ENCODE measurements at places on chromosomes 1 and 21.

GRCh38 chr1:233582439-233582838 lies 31.5 kb upstream of the KCNK1 start:
- no peak for DNase-seq

GRCh38 chr1:100722221-100722620 lies 2.7 kb downstream of the VCAM1 start:
- no peak for DNase-seq

- DNase-seq, result no peak
These were observed 14.7 kb downstream of the AMPD2 start for GRCh38 chr1:109634292-109634691.

- no peak for DNase-seq
These were observed 2.0 kb downstream of the ADAMTS1 start for GRCh38 chr21:26842974-26843932.

DNA sequence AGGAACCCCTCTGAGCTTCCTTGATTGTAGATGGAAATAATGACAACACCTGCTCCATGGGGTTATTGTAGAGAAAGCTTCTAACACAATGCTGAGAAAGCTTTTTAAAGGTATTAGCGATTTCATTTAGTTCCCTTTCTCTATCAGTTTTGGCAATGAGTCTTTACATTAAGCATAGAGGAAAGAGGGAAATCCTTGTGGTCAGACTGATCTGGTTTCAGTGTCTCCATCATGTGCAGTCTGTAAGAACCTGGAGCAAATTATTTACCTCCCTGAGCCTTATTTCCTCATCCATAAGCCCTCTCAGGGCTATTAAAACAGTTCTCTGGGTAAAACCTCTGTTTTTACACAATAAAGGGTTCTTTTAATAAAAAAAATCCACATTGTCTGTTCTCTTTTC lies 87.5 kb downstream of the FGGY start:
- DNase-seq, result no peak

DNA sequence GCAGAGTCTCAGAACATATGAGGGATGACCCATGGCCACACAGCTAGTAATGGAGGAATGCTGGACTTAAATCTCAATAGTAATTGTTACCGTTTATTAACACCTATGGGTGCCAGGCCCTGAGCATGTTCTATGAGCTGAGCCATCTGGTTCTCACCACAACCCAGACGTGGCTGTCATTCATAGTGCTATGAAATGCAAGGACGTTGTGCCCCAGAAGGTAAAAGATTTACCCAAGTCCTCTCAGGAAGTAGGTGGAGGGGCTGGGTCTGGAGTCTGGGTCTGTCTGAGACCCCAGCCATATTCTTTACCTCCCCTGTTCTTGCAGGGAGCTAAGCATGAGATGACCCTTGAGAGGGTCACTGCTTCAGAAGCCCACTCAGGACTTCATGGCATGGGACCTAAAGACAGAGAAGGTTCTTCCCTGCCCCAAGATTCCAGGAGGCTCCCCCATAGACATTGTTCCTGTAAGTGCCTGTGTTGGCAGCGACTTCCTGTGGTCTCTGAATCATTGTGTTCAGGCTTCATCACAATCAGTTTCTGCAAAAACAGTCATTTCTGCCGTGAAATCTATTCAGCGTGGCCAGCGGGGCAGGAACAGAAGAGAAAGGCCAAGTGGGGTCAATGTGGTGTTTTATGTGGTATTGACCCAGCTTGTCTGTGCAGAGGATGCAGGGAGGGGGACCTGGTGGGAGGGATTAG lies 475.4 kb downstream of the PTPRU start:
- DNase-seq, result peak; percentile 62

- no peak for DNase-seq
These were observed 22.3 kb upstream of the TMEM222 start for GRCh38 chr1:27299385-27300271.

Data from stimulated activated CD8-positive, alpha-beta memory T cell treated with anti-CD3 and anti-CD28 coated beads, Interleukin-7, amount 100 ng/mL, for 48 hours (primary cell).